ENCODE measurements at places on chromosomes 7 and 10.

- no peak for DNase-seq
These were observed 10.2 kb downstream of the CCDC6 start for GRCh38 chr10:59896191-59896590.

DNA sequence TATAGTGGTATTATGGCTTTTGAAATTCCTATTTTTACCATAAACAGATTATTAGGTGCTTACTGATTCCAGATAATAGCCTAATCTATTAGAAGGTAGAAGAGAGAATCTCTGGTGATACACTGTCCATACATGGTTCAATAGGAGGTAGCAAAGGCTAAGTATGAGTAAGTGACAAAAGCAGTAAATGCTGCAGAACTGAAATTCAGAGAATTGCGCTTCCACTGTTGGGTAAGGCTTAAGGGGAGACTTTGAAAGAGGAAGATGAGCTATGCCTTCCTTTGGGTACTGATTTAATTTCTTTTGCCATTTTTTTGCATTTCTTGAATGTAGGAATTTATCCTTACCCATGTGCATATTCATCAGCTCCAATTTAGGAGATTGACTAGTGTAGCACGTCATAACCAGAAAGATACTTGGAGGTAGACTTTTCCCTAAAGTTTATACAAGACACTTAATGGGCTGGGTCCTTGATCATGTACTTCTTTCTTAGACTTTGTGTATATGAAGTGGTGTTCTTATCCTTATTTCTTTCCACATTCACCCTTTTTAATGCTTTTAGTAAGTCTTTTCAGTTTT, 15.3 kb downstream of the MKLN1 start:
- no peak for DNase-seq

DNA sequence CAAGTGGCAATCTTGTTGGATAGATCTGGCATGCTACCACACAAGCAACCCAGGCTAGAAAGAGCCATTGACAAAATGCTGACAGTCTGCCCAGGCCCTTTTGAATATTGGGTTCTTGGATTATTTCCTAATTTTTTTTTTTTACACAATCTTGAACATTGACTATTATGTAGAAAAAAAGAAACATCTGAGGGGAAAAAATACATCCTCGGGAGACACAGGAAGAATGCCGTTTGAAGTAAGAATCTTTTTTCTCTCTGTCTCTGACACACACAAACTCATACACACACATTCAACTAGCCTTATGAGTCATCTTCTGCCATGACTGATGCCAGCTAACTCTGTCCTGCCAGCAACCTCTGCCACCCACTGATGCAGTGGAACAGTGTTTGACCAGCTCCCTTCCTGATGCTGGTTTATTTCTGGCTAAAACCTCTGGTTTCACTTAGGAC, 47.2 kb downstream of the SORBS1 start:
- no peak for DNase-seq

GRCh38 chr7:106841896-106842390, 23.1 kb upstream of the PIK3CG start:
- no peak for DNase-seq
